HCT116 (cell line): ENCODE measurements at places on chromosomes 2 and 18.

DNA sequence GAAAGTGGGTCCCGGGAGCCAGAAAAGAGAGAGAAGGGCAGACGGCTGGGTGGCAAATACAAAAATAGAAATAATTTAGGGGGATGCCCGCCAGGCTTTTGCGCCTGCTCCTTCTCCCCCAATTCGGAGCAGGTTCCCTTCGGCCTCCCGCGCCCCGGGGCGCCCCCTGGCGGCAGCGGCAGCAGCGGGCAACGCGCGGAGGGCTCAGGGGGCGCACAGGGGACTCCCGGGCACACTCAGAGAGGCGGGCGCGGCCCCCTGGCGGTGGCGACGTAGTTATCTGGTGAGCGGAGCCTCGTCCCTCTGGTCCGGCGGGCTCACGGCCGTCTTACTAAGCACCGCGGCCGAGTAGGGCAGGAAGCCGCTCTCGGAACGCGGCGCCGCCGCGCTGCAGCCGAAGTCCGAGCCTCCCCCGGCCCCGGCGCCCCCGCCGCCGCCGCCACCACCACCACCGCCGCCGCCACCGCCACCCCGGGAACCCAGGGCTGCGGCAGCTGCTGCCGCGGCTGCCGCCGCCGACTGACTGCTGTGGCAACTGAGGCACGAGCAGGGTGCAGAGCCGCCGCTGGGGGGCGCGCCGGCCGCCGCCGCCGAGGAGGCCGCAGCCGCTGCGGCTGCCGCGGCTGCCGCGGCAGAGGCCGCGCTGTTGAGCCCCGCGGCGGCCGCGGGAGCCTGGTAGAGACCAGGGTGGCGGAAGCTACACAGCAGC, 3.8 kb downstream of the EVX2 start:
- no peaks in the 10 kb centered on the region for H3K4me1 ChIP-seq
- H3K27me3 ChIP-seq, result no peaks in the 10 kb centered on the region
- peak overlapping the region; percentile 45 for H3K4me3 ChIP-seq
- DNase-seq, result peak; percentile 59
- H3K36me3 ChIP-seq, result no peaks in the 10 kb centered on the region

DNA sequence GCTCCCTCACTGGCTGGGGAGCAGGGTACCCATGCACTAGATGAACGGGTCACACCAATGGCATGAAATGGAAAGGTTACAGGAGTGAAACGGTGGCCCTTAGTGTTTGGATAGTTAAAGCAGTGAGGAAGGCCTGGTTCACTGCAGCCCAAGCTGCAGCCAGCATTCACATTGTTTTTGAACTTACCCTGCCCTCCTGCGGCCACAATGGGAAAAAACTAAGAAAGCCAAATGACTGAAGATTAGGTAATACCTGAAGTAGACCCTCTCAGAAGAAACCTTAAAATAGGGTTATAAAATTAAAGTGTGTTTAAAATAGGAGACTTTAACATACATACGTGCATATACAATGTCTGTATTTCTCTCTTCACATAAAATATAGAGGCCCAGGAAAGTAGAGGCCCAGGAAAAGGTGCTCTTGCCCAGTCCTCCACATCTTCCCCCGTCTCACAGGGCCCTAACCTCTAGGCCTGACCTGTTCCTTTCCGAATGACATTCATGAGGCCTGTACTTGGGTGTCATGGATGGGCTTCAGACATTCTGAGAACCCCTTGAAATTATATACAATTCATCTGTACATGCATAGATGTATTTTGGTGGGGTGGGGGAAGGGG, 33.3 kb downstream of the DOK1 start:
- DNase-seq, result peak; percentile 8
- no peaks in the 10 kb centered on the region for H3K36me3 ChIP-seq
- no peak overlapping the region for H3K4me3 ChIP-seq
- H3K27me3 ChIP-seq, result no peaks in the 10 kb centered on the region
- H3K4me1 ChIP-seq, result peaks cover 12% of the 10 kb centered on the region

- H3K27ac ChIP-seq, result no peak overlapping the region
- H3K4me3 ChIP-seq, result no peak overlapping the region
- no peak for DNase-seq
- no peaks in the 10 kb centered on the region for H3K4me1 ChIP-seq
- H3K27me3 ChIP-seq, result no peaks in the 10 kb centered on the region
- no peaks in the 10 kb centered on the region; the same call in 1 of the 2 replicates for H3K36me3 ChIP-seq
These were observed 116.3 kb downstream of the ZNF236 start for GRCh38 chr18:76938619-76939018.

DNA sequence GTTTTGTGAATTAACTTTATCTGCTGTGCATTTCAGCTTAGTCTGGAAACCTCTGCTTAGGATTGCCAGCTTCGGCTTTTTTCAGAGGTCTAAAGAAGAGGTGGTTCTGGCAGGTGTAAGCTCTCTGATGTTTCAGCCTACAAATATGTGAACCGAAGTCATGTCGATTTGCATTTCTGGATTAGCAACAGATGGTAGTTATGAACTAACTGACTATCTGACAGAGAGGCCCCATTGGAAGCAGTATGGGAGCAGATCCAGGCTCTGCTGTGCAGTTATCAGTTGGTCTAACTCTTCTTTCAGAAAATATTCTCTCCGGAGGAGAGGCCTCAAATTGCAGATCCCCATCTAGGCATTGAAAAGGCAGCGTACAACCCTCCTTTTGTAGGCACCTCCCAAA, 32.7 kb upstream of the SPRED2 start:
- no peaks in the 10 kb centered on the region for H3K36me3 ChIP-seq
- no peaks in the 10 kb centered on the region for H3K27me3 ChIP-seq
- H3K4me1 ChIP-seq, result no peaks in the 10 kb centered on the region
- no peak overlapping the region for H3K4me3 ChIP-seq
- H3K27ac ChIP-seq, result no peak overlapping the region

DNA sequence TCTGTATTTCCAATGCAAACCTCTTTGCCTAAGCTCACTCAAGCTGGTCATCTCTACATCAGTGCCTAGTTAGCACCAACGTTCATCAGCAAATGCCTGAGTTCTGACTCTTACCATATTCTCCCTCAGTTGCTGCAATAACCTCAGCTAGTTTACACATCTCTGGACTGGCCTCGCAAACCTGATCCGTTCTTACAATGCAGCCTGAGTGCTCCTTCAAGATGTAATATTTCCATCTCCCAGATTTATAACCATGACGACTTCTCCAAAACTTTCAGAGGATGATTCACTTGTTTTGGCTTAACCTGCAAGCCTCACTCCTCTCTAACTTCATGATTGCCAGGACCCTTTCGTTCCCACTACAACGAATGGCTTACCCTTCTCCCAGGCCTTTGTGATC, 69.7 kb downstream of the DIPK1C start:
- no peak overlapping the region for H3K27ac ChIP-seq
- no peaks in the 10 kb centered on the region for H3K36me3 ChIP-seq
- H3K4me1 ChIP-seq, result no peaks in the 10 kb centered on the region
- H3K27me3 ChIP-seq, result peaks cover 13% of the 10 kb centered on the region
- no peak overlapping the region for H3K4me3 ChIP-seq

- H3K4me3 ChIP-seq, result no peak overlapping the region
- H3K36me3 ChIP-seq, result no peaks in the 10 kb centered on the region
- H3K27me3 ChIP-seq, result no peaks in the 10 kb centered on the region
- DNase-seq, result no peak
These were observed 2.1 kb downstream of the FBLN7 start for GRCh38 chr2:112140205-112140802.

GRCh38 chr18:57002627-57003026, 144.3 kb upstream of the BOD1L2 start:
- H3K27me3 ChIP-seq, result no peaks in the 10 kb centered on the region
- H3K4me1 ChIP-seq, result peaks cover 10% of the 10 kb centered on the region
- no peaks in the 10 kb centered on the region for H3K36me3 ChIP-seq
- no peak for DNase-seq
- no peak overlapping the region for H3K27ac ChIP-seq

GRCh38 chr2:134279417-134279816, 25.5 kb downstream of the MGAT5 start:
- H3K4me3 ChIP-seq, result no peak overlapping the region
- H3K36me3 ChIP-seq, result no peaks in the 10 kb centered on the region
- no peaks in the 10 kb centered on the region for H3K27me3 ChIP-seq

- DNase-seq, result no peak
- no peak overlapping the region for H3K27ac ChIP-seq
- H3K4me3 ChIP-seq, result no peak overlapping the region
- H3K36me3 ChIP-seq, result peaks cover 20% of the 10 kb centered on the region
- no peaks in the 10 kb centered on the region for H3K27me3 ChIP-seq
These were observed 8.9 kb upstream of the PCBP1 start for GRCh38 chr2:70078384-70078783.

- H3K36me3 ChIP-seq, result peaks cover 12% of the 10 kb centered on the region; the same call in 1 of the 2 replicates
- no peak overlapping the region for H3K4me3 ChIP-seq
- peaks cover 12% of the 10 kb centered on the region for H3K4me1 ChIP-seq
- H3K27me3 ChIP-seq, result no peaks in the 10 kb centered on the region
- no peak for DNase-seq
- H3K27ac ChIP-seq, result no peak overlapping the region
These were observed 3.5 kb downstream of the CNDP2 start for GRCh38 chr18:74499633-74500032.

DNA sequence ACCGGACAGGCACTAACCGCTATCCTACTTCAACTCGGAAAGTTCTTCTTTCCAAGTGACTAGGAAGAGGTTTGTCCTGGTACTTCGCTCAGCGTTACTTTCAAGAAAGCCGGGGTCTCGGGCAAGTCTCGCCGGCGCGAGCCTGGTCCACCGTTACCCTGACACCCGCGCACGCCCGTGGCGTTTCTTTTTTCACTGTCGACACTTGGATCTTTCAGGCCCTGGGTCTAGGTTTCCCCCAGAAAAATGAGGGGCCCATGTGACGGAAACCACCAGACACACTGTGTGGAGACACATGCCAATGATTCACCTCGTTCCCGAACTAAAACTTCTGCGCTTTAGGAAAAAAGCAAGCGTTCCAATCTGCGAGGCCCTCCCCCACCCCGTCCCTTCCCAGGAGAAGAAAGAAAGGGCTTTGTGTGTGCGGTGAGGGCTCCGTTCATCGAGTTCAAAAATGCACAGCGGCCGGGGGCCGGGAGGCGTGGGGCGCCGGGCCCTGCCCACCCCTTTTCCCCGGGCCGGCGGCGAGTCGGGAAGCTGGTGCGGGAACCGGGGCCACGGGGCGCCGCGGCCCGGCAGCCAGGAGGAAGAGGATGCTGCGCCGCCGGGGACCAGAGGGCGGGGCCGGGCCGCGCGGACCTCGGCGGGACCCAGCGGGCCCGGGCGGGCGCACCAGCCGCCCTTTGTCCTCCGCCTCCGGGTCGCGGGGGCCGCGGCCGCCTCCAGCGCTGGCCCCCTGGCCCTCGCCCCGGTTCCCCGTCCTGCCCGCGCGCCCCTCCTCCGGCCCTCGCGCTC, 2.6 kb downstream of the ZNF521 start:
- H3K4me1 ChIP-seq, result no peaks in the 10 kb centered on the region
- H3K36me3 ChIP-seq, result no peaks in the 10 kb centered on the region
- H3K4me3 ChIP-seq, result no peak overlapping the region
- no peak overlapping the region for H3K27ac ChIP-seq
- peaks cover 27% of the 10 kb centered on the region for H3K27me3 ChIP-seq
- DNase-seq, result no peak

- H3K27me3 ChIP-seq, result no peaks in the 10 kb centered on the region
- no peak for DNase-seq
- no peaks in the 10 kb centered on the region for H3K36me3 ChIP-seq
- H3K4me3 ChIP-seq, result no peak overlapping the region
- no peak overlapping the region for H3K27ac ChIP-seq
These were observed 15.0 kb upstream of the RAB27B start for GRCh38 chr18:54813305-54813704.

GRCh38 chr18:69730664-69731063, 217.0 kb downstream of the CD226 start:
- H3K4me1 ChIP-seq, result no peaks in the 10 kb centered on the region
- no peak overlapping the region for H3K27ac ChIP-seq
- H3K27me3 ChIP-seq, result no peaks in the 10 kb centered on the region
- no peaks in the 10 kb centered on the region for H3K36me3 ChIP-seq
- no peak for DNase-seq
- no peak overlapping the region for H3K4me3 ChIP-seq

- no peaks in the 10 kb centered on the region for H3K27me3 ChIP-seq
- DNase-seq, result no peak
- no peaks in the 10 kb centered on the region for H3K36me3 ChIP-seq
These were observed 435.9 kb downstream of the DCDC2C start for GRCh38 chr2:4139316-4139715.

DNA sequence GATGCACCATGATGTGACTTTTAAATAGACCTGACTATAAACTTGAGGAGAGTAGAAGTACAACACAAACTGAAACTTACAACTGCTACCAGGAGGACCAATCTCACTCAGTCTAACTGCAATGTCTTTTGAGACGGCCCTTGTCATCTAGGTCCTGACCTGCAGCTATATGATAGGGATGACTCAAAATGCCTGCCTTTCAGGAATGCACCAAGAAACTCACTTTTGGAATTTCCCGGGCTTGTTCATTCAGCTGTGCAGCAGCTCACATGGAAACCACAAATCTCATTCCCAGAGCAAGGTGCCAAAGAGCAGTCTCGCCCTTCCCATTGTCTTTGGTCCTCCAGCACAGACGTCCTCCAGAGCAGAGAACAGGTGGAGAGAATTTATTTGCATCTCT, 113.7 kb downstream of the SPOPL start:
- H3K27ac ChIP-seq, result no peak overlapping the region
- no peak for DNase-seq
- no peaks in the 10 kb centered on the region for H3K4me1 ChIP-seq
- no peaks in the 10 kb centered on the region for H3K36me3 ChIP-seq

- H3K4me1 ChIP-seq, result peaks cover 26% of the 10 kb centered on the region
- H3K36me3 ChIP-seq, result no peaks in the 10 kb centered on the region
- no peak overlapping the region for H3K27ac ChIP-seq
- no peak overlapping the region for H3K4me3 ChIP-seq
These were observed 9.8 kb downstream of the ARID5A start for GRCh38 chr2:96546321-96546720.
